Breast epithelium (tissue), 4 donors: ENCODE measurements at places on chromosomes 4 and X.
A peak's percentile ranks its signal among the peaks of the same experiment; 100 is the strongest.

GRCh38 chrX:103540145-103540544 is 20.9 kb upstream of the RAB40A start:
- H3K4me3 ChIP-seq, result no peak overlapping the region
- H3K36me3 ChIP-seq, result no peaks in the 10 kb centered on the region
- no peaks in the 10 kb centered on the region for H3K27me3 ChIP-seq
- H3K27ac ChIP-seq, result peak overlapping the region; percentile 81
- no peak for DNase-seq

- H3K27ac ChIP-seq, result no peak overlapping the region
- no peak for DNase-seq
- no peaks in the 10 kb centered on the region for H3K36me3 ChIP-seq
- H3K4me1 ChIP-seq, result no peaks in the 10 kb centered on the region
- H3K27me3 ChIP-seq, result no peaks in the 10 kb centered on the region
Measured at GRCh38 chrX:48541140-48541814, 1.8 kb downstream of the TBC1D25 start.

DNA sequence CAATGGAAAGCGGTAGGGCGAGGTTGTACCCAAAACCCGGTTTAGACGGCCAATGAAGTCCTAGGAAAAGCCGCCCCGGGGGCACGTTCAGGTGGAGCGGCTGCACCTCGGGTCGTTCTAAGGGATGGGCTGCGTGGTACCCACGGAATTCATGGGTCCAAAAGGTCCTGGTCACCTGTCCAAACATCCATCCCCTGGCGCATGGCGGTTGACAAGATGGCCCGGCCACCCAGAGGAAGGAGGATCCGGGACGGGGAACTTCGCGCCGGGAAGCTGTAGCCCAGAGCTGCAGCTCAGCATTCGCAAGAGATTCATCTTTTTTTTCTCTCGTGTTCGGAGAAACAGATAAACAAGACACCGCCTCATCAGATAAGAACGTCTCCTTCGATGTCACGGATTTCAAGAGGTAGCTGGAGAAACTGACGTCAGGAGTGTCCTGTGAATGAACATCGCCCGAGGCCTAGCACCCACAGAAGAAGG is 10.9 kb downstream of the PITX2 start:
- DNase-seq, result no peak
- H3K27ac ChIP-seq, result no peak overlapping the region
- H3K36me3 ChIP-seq, result no peaks in the 10 kb centered on the region
- no peak overlapping the region for H3K4me3 ChIP-seq
- H3K4me1 ChIP-seq, result no peaks in the 10 kb centered on the region

GRCh38 chr4:152172146-152172545 is 363.7 kb downstream of the FBXW7 start:
- H3K36me3 ChIP-seq, result no peaks in the 10 kb centered on the region
- no peak overlapping the region for H3K4me3 ChIP-seq
- no peaks in the 10 kb centered on the region for H3K4me1 ChIP-seq
- H3K27ac ChIP-seq, result no peak overlapping the region
- H3K27me3 ChIP-seq, result no peaks in the 10 kb centered on the region

DNA sequence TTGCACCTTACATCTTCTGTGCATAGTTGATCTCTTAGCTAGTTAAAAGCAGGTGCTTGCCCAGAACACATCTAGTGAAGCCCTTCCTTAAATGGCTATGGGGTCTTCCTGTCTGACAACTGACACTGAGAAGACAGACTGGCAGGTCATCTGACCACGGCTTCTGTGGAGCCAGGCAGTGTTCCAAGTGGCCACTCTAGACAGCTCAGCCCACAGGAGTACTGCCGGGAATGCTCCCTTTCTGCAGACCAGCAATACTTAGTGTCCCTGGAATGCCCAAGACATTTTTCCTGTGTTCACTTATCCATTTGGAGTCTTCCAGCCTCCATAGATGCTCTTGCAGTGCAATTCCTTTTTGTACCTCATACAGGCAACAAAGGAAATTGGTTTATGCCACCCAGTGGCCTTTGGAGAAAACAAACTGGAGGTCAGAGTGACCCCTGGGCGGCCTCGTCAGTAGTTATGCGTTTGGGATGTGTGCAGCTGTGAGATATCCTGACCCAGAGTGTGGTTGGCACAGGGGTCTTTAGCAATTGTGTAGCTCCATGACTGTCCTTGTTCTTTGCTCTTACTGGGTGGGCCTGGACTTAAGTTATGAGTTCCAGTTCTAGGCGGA is 335.5 kb downstream of the ARHGAP10 start:
- DNase-seq, result no peak
- no peaks in the 10 kb centered on the region for H3K4me1 ChIP-seq
- H3K36me3 ChIP-seq, result no peaks in the 10 kb centered on the region
- H3K27me3 ChIP-seq, result no peaks in the 10 kb centered on the region
- H3K4me3 ChIP-seq, result no peak overlapping the region

- no peak within 1 kb of the TSS for H3K4me3 ChIP-seq
- H3K27me3 ChIP-seq, result no peaks in the 10 kb centered on the region
- DNase-seq, result no peak
- no peaks in the 10 kb centered on the region for H3K36me3 ChIP-seq
Measured at GRCh38 chrX:44843753-44844152, at the start of gene DUSP21. DUSP21 (plus strand) TSS chrX:44844021; CDS start chrX:44844133, 112 bp downstream.

GRCh38 chr4:1480720-1481119 is 74.5 kb upstream of the NKX1-1 start:
- no peak for DNase-seq
- H3K27ac ChIP-seq, result no peak overlapping the region
- H3K36me3 ChIP-seq, result no peaks in the 10 kb centered on the region
- no peaks in the 10 kb centered on the region for H3K27me3 ChIP-seq
- no peak overlapping the region for H3K4me3 ChIP-seq

- no peaks in the 10 kb centered on the region for H3K27me3 ChIP-seq
- no peaks in the 10 kb centered on the region for H3K36me3 ChIP-seq
- H3K4me1 ChIP-seq, result no peaks in the 10 kb centered on the region
- H3K4me3 ChIP-seq, result no peak overlapping the region
- H3K27ac ChIP-seq, result no peak overlapping the region
Measured at GRCh38 chr4:93659629-93660028, 168.9 kb upstream of the ATOH1 start.

DNA sequence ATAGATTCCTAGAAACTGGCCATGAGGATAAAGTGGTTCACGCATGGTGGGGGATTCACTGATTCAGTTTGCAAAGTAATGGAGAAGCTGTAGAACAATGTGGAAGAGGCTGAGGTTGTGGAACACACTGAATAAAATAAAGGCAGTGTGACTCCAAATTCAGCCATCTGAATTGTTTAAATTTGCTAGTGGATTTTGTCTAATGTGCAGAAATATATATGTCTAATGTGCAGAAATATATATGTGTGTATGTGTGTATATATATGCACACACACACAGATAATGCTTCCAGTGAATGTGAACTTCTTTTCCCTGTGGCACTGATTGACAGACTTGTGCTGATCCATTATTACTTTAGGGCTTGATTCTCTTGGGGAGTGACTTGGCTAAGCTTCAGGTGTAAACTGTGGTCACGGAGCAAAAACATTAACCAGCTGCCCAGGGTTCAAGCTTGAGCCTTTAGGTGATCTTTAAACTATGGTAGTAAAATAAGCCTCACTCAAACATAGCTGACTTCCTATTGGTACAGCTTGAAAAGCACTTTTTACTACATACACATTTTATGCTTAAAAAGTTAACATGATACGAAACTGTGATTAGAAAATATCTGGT is 3.5 kb downstream of the STBD1 start:
- no peaks in the 10 kb centered on the region for H3K27me3 ChIP-seq
- H3K36me3 ChIP-seq, result no peaks in the 10 kb centered on the region
- no peak overlapping the region for H3K27ac ChIP-seq
- H3K4me1 ChIP-seq, result no peaks in the 10 kb centered on the region
- H3K4me3 ChIP-seq, result no peak overlapping the region

GRCh38 chr4:22312113-22312512 is 203.8 kb downstream of the ADGRA3 start:
- no peaks in the 10 kb centered on the region for H3K4me1 ChIP-seq
- DNase-seq, result no peak
- no peak overlapping the region for H3K4me3 ChIP-seq
- H3K27me3 ChIP-seq, result no peaks in the 10 kb centered on the region
- no peak overlapping the region for H3K27ac ChIP-seq
- H3K36me3 ChIP-seq, result no peaks in the 10 kb centered on the region

GRCh38 chrX:152635941-152636340 is 1.8 kb upstream of the GABRQ start:
- peak; percentile 21 for DNase-seq
- H3K27ac ChIP-seq, result no peak overlapping the region
- no peaks in the 10 kb centered on the region for H3K36me3 ChIP-seq
- no peaks in the 10 kb centered on the region for H3K27me3 ChIP-seq
- H3K4me1 ChIP-seq, result no peaks in the 10 kb centered on the region
- no peak overlapping the region for H3K4me3 ChIP-seq

DNA sequence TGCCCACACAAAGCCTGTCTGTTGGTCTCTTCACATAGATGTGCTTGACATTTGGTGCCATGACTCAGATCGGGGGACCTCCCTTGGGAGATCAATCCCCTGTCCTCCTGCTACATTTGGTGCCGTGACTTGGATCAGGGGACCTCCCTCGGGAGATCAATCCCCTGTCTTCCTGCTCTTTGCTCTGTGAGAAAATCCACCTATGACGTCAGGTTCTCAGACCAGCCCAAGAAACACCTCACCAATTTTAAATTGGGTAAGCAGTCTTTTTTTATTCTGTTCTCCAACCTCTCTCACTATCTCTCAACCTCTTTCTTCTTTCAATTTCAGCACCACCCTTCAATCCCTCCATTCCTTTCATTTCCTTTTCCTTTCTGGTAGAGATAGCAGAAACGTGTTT is 159.6 kb upstream of the AGTR2 start:
- H3K4me1 ChIP-seq, result no peaks in the 10 kb centered on the region
- H3K27ac ChIP-seq, result no peak overlapping the region
- H3K36me3 ChIP-seq, result no peaks in the 10 kb centered on the region
- no peak overlapping the region for H3K4me3 ChIP-seq
- H3K27me3 ChIP-seq, result peaks cover 35% of the 10 kb centered on the region
- no peak for DNase-seq

DNA sequence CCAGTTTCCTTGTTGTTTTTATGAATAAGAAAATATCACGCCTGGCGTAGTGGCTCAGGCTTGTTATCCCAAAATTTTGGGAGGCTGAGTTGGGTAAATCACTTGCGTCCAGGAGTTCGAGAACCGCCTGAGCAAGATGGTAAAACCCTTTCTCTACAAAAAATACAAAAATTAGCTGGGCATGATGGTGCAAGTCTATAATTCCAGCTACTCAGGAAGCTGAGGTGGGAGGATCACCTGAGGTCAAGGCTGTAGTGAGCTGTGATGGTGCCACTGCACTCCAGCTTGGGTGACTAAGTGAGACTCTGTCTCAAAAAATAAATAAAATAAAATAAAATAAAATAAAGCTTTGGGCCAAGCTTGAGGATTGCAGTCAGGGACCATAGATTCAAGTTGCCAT is 827.2 kb downstream of the FSTL5 start:
- no peak for DNase-seq
- H3K27me3 ChIP-seq, result no peaks in the 10 kb centered on the region
- no peak overlapping the region for H3K27ac ChIP-seq

- no peaks in the 10 kb centered on the region for H3K36me3 ChIP-seq
- H3K4me3 ChIP-seq, result no peak overlapping the region
- H3K27ac ChIP-seq, result no peak overlapping the region
Measured at GRCh38 chrX:134821370-134821769, 163.1 kb upstream of the PLAC1 start.

DNA sequence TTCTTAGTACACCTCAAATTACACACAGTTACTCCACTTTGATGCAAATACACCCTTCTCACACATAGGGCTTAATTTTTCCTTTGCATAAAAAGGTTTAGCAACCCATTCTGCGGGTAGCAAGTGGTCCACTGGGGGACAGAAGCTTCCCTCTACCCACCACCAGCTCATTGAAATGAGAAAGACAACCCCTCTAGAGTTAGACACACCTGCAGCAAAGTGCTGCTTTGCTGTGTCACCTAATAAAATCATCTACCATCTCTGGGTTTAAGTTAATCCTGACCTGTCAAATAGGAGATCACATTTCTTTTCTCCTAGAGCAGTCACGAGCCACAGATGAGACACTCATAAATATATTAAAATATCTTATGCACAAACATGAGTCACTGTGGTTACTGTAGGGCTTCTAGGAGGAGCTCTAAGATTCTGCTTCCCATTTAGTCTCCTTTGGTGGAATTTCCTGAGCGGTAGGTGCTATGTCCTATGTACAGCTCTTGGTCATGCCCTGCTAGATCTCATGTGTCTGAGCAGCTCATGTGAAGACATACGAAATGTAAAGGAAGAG is 11.9 kb downstream of the BMX start:
- peaks cover 49% of the 10 kb centered on the region for H3K27me3 ChIP-seq
- no peaks in the 10 kb centered on the region for H3K36me3 ChIP-seq
- DNase-seq, result no peak

GRCh38 chr4:125750399-125750798 is 435.6 kb downstream of the FAT4 start:
- H3K27ac ChIP-seq, result no peak overlapping the region
- no peaks in the 10 kb centered on the region for H3K4me1 ChIP-seq
- H3K27me3 ChIP-seq, result no peaks in the 10 kb centered on the region
- H3K36me3 ChIP-seq, result no peaks in the 10 kb centered on the region
- no peak overlapping the region for H3K4me3 ChIP-seq
- no peak for DNase-seq

- no peak for DNase-seq
- no peak overlapping the region for H3K27ac ChIP-seq
- H3K4me1 ChIP-seq, result no peaks in the 10 kb centered on the region
- H3K4me3 ChIP-seq, result no peak overlapping the region
- H3K36me3 ChIP-seq, result no peaks in the 10 kb centered on the region
Measured at GRCh38 chrX:102846544-102847236, 90.4 kb upstream of the RAB40AL start.

DNA sequence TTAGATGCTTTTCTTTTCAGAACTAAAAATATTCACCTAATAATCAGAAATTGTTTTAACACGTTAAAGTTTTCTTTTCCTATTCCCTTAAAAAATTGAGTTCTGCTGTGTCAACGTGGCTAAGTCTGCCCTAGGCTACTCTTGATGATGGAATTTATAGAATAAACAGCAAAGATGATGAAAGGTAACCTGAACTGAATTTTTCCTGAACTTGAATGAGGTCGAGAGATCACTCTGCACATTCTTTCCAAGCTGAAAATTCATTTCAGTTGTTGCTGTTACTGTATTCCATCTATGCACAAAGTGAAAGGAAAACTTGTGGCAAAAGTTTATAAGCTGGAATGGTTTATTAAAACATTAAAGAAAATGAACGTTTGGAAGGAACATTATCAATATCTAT is 245.9 kb upstream of the GIMD1 start:
- no peaks in the 10 kb centered on the region for H3K36me3 ChIP-seq
- no peak overlapping the region for H3K4me3 ChIP-seq

GRCh38 chr4:120709991-120710390 is 212.5 kb downstream of the PRDM5 start:
- DNase-seq, result no peak
- H3K27ac ChIP-seq, result no peak overlapping the region
- no peaks in the 10 kb centered on the region for H3K27me3 ChIP-seq
- no peak overlapping the region for H3K4me3 ChIP-seq
- H3K36me3 ChIP-seq, result no peaks in the 10 kb centered on the region
- H3K4me1 ChIP-seq, result no peaks in the 10 kb centered on the region

GRCh38 chrX:150975655-150976390 is 7.3 kb upstream of the HMGB3 start:
- no peak overlapping the region for H3K4me3 ChIP-seq
- H3K4me1 ChIP-seq, result no peaks in the 10 kb centered on the region
- H3K27ac ChIP-seq, result no peak overlapping the region
- H3K36me3 ChIP-seq, result no peaks in the 10 kb centered on the region
- H3K27me3 ChIP-seq, result no peaks in the 10 kb centered on the region
- no peak for DNase-seq
